ENCODE measurements at places on chromosomes 7 and 10.

DNA sequence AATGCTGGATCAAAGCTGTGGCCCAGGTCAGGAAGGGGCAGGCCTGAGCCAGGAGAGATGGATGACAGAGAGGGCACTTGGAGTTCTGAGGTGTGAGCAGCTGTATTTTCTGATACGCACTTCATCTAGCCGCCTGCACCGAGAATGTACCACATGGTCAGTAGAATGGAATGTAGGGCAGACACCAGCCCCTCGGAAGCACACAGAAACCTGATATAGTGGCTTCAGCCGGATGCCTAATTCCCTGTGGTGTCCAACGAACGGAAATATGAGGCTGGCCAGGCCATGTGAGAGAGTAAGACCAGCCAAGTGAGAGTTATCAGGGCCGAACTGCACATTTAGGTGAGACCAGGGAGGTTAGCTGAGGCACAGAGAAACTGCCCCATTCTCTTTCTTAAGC lies 46.7 kb upstream of the PLCE1 start:
- no peak for DNase-seq

GRCh38 chr7:95556777-95557176 lies 39.5 kb downstream of the PDK4 start:
- no peak for DNase-seq

DNA sequence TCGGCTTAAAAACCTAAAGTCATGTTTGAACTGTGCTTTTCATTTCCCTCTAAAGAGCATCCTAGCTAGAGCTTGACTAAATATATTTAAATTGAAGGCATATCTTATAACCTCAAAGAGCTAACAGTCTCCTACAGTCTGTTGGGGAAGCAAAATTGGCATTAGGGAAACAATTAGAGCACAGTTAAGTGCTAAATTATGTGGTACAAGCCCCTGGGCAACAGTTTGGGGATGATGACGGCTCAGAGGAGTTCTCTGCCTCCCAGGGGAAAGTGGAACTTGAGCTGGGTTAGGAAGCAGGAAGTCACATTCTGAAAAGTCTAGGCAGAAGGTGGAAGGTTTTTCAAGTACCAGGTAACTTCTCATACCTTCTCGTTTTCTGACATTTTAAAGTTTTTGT lies 18.6 kb upstream of the GOT1 start:
- DNase-seq: no peak

- DNase-seq: no peak
Observed at GRCh38 chr7:96792115-96792514, 82.5 kb upstream of the SEM1 start.

DNA sequence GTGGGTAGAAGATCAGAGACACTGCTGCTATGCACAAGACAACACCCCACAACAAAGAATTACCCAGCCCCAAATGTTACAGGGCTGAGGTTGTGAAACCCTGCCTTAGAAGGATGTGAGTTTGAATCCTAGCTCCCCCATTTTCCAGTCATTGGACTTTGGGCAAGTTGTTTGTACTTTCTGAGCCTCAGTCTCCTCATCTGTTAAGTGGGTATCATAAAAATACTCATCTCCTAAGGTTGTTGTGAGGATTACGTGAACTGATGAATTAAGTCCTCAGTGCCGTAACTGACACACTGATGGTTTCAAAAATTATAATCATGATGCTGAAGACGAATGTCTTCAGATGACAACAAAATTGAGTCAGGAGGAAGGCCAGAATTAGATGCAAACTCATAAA lies 30.3 kb downstream of the RHOBTB1 start:
- no peak for DNase-seq

DNA sequence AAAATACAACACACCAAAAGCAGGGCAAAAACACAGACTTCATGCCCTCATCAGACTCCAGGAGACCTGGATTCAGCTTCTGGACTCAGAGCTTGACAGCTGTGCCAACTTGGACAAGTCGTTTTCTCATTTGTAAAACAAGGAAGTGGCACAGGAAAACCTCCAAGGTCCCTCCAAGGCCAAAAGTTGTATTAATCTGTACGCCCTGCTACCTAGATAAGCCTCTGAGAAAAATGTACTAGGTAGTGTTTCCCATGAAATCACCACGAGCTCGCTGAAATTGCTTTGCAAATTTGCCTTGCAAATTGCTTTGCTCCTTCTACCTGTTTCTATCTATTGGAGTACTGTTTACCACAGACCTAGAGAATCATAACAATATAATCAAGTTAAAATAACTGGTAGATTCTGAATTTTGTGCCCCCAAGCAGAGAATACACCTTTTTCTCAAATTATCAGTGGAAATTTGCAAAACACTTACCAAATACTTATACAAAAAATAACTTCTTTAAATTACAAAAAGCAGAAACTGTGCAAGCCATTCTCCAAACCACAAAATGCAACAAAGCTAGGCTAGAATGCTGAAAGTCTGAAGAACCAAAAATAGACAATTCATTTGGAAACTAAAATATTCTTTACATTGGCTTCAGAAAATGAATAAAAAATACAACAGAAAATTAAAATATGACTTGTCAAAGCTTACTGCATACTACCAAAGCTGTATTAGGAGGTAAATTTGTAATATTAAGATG lies 158.1 kb upstream of the CHST15 start:
- no peak for DNase-seq

DNA sequence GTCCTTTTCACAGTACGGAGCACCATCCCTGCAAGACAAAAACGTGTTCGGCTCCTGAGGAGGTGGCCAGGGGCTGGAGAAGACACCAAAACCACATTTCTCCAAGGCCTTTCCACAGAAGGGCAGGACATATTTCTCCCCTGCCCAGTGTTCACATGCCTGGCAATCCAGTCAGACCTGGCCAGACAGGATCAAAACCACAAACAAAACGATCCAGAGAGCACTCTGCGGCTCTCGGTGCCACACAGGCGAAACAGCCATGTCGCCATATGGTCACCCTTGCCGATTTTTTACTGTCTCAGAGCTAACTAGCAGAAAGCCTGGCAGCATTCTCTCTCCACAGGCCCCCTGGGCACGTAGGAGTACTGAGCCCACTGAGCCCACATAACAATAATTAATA lies 113.0 kb downstream of the ABLIM1 start:
- no peak for DNase-seq

GRCh38 chr10:91601212-91601611 lies 31.7 kb downstream of the PPP1R3C start:
- no peak for DNase-seq

DNA sequence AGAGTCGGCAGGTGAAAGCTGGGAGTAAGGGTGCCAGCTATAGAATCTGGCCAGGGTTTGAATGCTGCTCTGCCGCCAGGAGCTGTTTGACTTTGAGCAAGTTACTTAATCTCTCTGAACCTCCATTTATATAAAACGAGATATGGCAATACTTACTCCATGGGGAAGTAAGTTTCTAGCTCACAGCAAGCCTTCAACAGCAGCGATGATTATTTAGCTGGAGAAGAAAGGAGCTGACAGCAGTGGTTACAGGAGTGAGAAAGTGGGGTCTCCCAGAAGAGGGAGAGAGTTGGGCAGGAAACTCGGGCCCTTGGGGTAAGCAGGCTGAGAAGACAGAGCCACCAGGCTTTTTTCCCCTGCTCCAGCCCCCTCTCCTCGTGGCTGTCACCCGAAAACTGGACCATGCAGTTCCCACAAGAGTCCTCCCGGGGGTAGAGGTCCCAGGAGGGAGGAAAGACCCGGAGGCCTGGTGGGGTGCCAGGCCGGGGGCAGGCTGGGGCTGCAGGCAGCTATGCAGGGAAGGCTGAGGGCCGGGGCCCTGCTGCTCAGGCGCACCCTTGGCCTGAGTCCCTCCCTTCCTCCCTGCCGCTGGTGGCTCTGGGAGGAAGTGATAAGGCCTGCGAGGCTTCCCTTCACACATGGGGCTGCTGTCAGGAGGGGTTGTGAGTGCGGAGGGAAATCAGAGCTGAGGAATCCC lies 3.5 kb downstream of the NOS3 start:
- DNase-seq: no peak

All from stimulated activated CD4-positive, alpha-beta T cell treated with anti-CD3 and anti-CD28 coated beads, Interleukin-15, amount 100 ng/mL, for 48 hours (primary cell).